GM18507 (cell line): ENCODE measurements at places on chromosomes 7 and 10.

- no peak for DNase-seq
These were observed 484.7 kb downstream of the PTPRN2 start for GRCh38 chr7:158102897-158103296.

DNA sequence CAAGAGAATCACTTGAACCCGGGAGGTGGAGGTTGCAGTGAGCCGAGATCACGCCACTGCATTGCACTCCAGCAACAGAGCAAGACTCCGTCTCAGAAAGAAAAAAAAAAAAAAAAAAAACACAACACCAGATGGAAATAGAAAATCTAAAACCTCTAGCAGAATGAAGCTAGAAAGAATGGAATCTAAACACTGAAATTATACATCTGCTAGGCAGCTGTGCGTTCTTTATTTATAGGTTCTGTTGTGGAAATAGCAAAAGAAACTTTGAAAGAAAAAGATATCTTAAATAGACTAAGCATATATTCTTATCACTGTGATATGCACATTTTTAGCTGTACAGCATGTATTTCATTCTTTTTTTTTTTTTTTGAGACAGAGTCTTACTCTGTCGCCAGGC, 17.1 kb downstream of the BMPR1A start:
- DNase-seq, result no peak

GRCh38 chr10:103241262-103242011, 4.2 kb upstream of the RPEL1 start:
- DNase-seq, result no peak

DNA sequence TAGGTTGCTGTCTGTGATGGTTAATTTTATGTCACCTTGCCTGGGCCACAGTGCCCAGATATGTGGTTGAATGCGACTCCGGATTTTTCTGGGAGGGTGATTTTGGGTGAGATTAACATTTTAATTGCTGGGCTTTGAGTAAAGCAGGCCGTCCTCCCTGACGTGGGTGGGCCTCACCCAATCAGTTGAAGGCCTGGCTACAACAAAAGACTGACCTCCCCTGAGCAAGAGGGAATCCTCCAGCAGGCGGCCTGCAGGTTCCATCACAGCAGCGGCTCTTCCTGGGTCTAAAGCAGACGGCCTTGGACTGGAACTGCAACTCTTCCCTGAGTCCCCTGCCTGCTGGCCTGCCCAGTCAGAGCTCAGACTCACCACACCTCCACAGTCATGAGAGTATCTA, 114.2 kb downstream of the SFMBT2 start:
- no peak for DNase-seq

DNA sequence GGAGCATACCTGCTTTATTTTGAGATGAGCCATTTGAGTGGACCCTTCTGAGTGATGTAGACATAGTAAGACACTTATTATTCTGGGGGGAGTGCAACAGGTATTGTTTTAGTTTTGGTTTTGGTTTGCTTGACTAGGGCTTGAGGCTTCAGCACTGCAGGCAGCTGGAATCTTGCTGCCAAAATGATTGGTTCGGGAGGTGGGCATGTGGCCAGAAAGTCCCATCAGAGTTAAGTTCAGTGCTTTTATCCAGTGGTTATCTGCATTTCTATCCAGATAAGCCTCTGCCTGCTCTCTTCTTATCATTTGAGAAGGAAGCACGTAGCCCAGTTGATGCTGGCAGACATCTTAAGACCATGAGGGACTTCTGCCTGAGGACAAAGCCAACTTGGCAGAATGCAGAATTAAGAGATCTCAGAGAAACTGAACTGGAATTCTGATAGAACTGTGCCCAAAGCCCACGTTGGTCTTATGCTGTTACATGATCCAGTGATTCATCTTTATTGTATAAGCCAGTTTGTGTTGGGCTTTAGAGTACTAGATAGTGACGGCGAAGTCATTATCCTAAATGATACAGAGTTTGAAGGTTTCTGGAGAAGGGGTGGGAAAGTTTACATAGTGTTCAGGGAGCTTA, 9.6 kb upstream of the JAZF1 start:
- DNase-seq, result no peak

- no peak for DNase-seq
These were observed 39.2 kb downstream of the ENO4 start for GRCh38 chr10:116888380-116889055.
